ENCODE measurements at places on chromosomes 12 and 14. TPM values are rescaled to one million over a fixed set of nuclear protein-coding genes. Genes with fewer than 3 reads are reported as not detected.

- no peak for DNase-seq
Measured at GRCh38 chr14:100838493-100839314, 12.8 kb downstream of the MEG3 start.

CPSF2 gene
- 28.5 TPM for total RNA-seq

DNA sequence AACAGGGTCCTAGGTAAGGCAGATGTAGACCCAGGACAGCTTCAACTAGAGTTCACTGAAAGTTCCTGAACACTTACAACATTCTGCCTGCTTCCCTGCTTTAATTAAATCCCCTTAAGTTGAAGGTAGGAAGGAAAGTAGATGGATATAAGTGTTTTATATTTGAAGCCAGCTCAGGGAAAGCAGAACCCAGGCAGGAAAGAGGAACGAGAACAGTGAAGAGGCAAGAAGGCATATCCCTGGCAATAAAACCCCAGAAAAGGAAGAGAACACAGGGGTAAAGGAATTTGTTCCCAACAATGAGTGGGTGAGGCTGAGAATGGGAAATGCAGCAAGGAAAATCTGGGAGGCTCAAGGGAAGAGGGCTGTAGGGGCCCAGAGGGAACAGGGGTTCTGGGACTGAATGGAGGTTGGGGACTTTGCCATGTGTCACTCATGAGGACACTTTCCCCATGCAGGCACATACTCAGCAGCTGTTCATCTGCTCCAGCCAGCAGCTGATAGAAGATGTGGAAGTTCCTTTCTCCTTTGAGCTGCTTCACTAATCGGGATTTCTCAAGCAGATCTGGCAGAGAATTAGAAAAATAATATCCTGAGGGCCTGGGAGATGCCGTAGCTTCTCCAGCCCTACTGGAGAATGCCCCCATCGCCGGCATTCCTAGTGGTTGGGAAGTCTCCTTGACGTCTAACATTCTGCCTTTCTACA, 3.7 kb downstream of the MYO1A start:
- no peak for DNase-seq

FIGNL2 gene
- 0.42 TPM for total RNA-seq

DNA sequence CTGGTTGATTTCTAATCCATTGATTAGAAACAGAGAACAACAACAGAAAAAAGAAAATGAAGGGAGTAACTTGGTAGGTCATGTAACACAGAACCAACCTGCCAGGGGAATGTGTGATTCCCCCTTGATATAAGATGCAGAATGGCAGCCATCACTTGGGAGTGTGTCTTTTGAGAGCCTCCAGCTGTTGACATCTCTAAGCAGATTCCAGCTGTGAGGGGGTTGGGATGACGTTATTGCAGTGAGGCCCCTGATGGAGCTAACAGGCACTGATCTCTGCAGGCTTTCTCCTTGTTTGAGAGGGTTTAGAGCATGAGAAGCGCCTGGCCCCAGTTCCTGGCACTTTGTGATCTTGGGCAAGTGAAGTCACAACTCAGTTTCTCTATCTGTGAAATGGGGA, 124.9 kb downstream of the PELI2 start:
- no peak for DNase-seq

GRCh38 chr12:51369581-51369980, 21.6 kb downstream of the GALNT6 start:
- DNase-seq = no peak

DNA sequence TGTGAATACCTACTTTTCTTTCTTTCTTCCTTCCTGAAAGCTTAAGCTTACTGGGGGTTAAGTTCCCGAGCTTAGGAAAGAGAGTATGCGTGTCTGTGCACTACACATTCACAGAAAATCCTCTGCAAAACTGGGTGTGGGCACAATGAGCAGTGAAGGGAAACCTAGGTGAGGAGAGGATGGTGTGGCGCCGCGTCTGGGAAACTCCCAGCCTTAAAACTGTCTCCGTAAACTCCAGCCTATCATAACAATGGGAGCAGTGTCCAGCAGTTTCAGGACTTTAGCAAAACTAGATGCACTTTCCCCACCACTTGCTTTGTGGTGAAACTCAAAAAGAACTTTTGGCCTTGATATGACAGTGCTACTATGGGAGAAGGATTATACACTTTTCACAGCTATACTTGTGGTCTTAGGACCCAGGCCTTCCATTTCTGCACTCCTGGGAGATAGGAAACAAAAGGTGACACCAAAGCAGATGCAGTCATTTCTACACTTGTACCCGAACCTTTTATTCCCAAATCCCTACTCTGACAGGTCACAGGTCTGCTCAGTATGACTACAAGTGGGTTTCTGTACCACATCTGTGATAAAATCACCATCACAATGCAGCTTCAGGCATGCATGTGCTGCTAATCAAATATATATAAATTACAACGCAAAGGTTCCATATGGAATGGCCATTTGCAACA, 10.4 kb downstream of the AKAP5 start:
- DNase-seq = no peak

GALNT8 gene
- 2.7 TPM for total RNA-seq

DNA sequence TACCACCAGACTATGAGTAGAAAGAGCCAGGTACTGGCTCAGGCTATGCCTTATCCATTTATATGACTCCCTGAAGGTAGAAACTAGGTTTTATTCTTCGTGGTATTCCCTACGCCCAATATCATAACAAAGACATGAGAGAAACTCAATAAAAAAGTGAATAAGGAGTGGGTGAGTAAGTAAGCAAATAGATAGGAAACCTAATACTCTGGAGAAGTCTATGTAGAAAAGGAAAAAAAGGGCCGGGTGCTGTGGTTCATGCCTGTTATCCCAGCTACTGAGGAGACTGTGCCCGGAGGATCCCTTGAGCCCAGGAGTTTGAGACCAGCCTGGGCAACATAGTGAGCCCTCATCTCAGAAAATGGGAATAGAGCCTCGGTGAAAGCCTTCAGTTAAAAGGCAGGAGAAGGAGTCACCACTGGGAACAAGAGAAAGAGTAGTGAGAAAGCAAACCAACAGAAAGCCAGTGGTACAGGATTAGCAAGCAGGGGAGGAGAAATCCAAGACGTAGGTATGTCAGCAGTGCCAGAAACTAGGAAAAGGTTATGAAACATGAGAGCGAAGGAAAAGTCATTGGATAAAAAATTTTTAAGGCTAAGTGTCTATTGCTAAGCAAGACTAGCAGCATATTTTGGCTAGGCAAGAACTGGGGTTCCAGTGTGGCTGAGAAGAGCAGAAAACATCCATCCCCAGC, 6.0 kb upstream of the OR6J1 start:
- DNase-seq = no peak

DNA sequence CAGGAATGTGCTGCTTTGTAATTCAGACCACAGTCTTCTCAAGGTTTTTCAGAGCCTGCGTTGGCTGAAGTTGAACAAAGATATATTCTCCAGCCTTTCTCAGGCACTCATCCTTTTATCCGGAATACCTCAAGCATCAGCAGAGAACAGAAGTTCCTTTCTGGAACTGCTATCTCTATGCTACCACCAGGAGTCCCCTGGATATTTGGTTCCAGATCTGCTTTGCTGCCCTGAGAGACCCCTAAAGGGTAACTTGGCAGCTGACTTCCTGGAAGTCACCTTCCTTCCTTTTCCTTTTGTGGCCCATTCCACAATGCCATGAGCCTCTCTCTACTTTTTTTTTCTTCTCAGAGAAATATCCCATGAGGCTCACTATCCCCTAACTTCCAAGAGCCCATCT, 188.2 kb downstream of the PLCZ1 start:
- DNase-seq = no peak
